ENCODE measurements at places on chromosomes 2 and 18. TPM values are rescaled to one million over a fixed set of nuclear protein-coding genes. Genes with fewer than 3 reads are reported as not detected.

Gene SNRNP200
- total RNA-seq = 168 TPM

- no peak for DNase-seq
Observed at GRCh38 chr2:240620859-240621258, 4.4 kb upstream of the GPR35 start.

DNA sequence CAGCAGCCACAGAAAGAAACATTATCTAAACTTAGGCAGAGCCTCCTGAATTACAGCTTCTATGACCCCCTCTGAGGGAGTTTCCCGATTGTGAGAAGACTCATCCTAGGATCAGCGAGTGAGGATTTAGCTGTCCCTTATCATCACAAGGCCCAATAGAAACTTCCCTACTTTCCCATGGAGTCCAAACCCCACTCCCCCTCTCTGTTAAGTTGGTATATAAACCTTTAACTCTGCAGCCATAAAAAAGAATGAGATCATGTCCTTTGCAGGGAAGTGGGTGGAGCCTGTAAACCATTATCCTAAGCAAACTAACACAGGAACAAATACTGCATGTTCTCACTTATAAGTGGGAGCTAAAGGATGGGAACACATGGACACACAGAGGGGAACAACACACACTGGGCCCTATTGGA lies 78.8 kb downstream of the MYL12B start:
- DNase-seq = no peak

GRCh38 chr2:218605432-218605831 lies 2.3 kb upstream of the PLCD4 start:
- no peak for DNase-seq
